ENCODE measurements at places on chromosomes 1 and 21.

GRCh38 chr1:23593556-23594148 lies 34.4 kb upstream of the ID3 start:
- peak; percentile 72 for DNase-seq

- no peak for DNase-seq
Observed at GRCh38 chr1:173852105-173852504, 15.7 kb downstream of the GAS5 start.

DNA sequence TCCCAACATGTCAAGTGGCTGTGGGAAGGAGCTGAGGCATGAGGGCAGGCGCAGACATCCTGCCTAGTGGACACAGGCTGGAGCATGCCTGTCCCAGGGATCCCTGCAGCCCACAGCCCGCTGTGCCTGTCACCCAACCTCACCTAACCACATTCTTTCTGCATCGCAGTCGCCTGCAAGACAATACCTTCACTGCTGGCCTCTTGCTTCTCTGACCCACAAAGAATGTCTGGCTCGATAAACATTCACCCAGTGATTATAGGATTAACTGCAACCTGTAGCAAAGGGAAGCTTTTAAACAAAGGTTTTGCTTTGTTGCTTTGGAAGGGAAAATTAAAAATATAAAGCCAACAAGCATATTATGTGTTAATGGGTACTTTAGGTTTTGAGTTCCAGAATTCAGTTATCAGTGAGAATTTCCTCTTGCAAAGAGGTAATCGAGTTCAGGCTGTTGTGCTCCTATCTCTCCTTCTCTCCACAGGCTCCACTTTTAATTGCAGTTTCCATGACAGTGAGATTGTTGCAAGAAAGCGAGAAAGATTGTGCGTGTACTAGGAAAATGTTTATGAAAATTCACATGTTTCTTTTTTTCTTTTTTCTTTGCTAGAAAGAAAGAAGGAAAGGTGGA lies 40.0 kb upstream of the ZNF648 start:
- DNase-seq, result no peak

DNA sequence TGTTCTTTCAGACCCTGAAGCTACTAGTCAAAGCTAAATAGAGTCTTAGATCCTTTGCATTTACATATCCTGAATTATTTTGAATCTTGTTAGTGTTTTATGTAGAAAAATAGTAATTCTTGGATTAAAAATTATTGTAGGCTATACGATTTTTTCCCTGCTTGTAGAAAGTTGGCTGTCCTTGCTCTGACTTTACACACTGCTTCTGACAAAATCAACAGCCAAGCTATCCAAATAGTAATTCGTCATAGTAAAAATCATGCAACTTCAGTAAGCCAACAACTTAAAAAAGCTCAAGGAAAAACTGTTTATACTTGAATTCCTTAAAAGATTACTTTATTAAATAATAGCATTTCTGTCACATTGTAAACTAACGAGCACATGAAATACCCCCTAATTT lies 7.5 kb upstream of the KRTAP23-1 start:
- DNase-seq, result no peak

DNA sequence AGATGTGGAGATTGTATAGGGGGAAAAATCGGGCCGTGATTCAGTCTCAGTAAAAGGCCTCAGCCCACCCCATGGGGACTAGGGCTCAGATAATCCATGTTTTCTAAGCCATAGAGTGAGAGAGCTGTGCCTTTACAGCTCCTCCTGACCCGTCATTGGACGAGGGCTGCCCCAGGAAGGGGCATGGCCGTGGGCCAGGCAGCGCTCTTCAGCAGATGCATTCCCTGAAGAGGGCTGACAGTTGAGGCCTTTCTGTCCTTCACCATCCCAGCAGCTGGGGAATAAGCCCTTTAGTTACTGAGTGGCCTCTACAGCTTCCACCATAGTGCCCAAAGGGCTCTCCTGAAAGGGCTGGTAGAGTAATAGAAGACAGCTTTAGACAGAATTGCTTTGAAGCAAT lies 57.2 kb downstream of the ST3GAL3 start:
- peak; percentile 80 for DNase-seq

- DNase-seq, result no peak
Observed at GRCh38 chr1:166915941-166916340, 39.9 kb upstream of the TADA1 start.

- DNase-seq, result no peak
Observed at GRCh38 chr1:41576620-41577019, 92.1 kb upstream of the EDN2 start.

DNA sequence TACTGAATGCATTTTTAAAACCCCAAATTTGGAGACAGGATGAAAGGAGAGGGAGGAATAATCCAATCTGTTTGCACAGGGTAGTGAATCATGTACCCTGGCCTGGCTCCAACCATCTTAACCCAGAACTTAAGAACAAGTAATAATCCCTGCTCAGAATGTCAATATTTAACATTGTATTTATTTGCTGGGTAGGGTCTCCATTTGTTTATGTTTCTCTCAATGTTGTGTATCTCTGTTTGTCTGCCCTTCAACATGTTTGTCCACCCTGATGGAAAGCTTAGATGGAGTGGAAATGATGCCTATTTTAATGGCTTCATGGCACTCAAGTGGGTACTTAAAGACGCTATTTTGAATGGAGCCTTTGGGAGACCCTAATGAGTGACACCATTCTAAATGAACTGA lies 54.4 kb upstream of the CDC42BPA start:
- peak; percentile 23 for DNase-seq

- no peak for DNase-seq
Observed at GRCh38 chr1:148315071-148315811, 163.2 kb upstream of the NBPF11 start.

DNA sequence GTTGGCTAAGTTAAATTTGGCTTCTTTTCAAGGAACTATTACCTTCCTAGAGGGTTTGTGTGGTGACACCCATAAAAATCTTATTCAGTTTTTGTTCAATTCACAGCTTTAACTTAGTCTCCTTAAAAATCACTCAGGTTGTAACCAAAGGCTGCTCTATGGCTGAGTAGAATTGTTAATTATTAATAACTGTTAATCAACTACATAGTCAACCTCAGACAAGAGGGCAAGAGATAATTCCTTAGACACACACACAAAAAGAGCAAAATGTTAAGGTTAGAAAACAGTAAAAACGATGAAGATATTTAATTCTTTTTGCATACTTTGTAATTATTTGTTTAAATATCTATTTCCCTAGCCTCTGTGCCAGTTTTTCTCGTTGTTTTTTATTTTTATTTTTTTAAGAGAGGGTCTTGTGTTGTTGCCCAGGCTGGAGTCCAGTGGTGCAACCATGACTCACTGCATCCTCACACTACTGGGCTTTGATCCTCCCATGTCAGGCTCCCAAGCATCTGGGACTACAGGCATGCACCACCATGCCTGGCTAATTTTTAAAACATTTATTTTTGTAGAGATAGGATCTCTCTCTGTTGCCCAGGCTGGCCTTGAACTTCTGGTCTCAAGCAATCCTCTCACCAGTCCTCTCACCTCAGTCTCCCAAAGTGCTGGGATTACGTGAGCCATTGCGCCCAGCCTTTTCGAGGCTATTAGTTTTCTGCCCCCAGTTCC lies 215.2 kb downstream of the DISC1 start:
- DNase-seq, result no peak

GRCh38 chr1:73626326-73626725 lies 571.6 kb downstream of the LRRIQ3 start:
- DNase-seq, result no peak

GRCh38 chr1:8351693-8352470 lies 34.0 kb downstream of the SLC45A1 start:
- peak; percentile 8 for DNase-seq

DNA sequence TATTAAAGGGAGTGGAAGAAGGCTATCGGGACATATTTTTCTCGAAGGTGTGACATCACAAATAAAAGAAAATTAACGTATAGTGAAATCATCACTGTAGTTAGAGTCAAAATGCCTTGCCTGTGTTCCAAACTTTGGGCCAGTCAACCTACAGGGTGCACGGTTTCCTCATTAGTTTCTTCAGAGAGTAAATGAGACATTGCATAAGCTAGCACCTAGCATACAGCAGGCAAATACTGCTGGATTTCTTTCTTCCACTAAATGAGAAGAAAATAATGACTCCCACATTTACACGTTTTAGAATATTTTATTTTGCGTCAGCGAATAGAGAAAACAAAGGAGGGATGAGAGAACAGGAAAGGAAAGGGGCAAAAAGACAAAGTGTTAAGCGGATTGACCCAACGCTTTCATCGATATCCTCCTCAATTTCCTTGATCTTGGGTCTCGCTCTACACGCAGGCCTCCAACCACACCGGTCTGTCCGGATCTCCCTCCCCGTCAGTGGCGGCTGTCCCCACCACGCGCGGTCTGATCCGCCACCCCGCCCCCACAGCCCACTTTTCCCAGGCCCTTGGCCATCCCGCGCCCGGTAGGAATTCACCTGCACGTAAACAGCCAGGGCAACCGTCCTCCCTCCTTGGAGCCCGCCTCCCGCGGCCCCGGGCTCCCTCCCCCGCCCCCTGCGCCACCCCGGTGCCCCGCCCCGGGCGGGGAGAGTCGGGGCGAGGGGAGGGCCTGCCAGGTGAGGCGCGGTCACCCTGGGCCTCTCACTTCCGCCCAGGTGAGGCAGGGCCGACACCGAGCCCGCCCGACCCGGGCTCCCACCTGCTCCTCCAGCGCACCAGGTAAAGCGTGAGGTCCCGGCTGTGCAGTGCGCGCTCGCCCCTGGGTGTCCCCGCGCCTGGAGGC lies at the start of gene PATJ:
Gene PATJ, plus strand, starts transcription at position 770 of the 909 bp plus-strand sequence. CDS start 20,413 bp downstream, outside the sequence.
- peak; percentile 75 for DNase-seq

- no peak for DNase-seq
Observed at GRCh38 chr1:217562229-217562878, 68.5 kb downstream of the GPATCH2 start.
